ENCODE measurements at places on chromosomes 16 and 17.

DNA sequence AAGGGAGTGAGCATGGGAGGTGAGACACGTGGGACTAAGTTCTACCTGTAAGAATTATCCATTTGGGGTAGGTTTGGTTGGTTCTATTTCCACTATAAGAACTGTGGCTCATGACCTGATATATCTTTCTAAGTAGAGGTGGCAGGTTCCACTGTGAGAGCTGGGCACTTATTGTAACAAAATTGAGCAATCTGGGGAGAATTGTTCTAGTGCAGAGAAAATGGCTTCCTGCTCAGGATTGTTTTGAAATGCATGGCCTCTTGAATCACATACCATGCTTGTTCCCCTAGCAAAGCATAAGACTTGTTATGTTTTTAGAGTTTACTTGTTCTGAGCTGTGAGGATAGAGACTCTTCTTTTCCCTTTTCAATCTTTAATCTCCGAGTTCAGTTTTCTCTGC lies 125.9 kb downstream of the MAP2K6 start:
- H3K27me3 ChIP-seq, result no peaks in the 10 kb centered on the region
- DNase-seq, result no peak
- peaks cover 17% of the 10 kb centered on the region for H3K36me3 ChIP-seq
- H3K4me3 ChIP-seq, result no peak overlapping the region
- no peak overlapping the region for H3K27ac ChIP-seq

DNA sequence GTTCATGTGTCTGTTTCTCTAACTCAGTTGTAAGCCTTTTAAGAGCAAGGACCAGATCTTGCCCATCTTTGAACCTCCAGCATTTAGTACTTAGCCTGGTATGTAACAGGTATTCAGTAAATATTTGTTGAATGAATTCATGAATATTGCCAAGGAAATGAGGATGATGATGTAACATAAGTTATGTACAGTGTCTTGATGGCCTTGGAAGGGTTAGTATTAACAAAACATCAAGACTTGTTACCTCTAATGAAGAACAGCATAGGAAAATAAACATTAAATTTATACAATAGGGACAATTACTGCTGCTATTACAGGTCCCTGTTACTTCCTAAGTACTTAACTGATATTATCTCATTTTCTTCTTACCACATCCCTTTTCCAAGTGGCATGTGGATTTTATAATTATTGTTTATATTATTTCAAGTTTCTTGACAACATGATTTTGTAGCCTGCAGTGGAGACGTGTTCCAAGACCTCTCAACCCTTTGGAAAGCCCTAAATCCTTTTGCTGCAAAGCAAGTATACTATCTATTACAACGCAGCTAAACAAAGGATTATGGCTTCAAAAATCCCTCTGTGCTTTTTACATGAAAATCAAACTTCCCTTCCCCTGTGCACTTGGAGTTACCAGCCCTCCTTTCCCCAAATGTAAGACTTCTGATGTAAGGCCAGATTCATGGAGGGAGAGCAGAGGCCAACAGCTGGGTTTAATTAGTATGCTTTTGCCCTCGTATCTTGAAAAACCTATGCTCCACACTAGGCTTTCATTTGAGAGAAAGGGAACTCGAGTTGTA lies 77.4 kb upstream of the SMIM36 start:
- no peak overlapping the region for H3K4me3 ChIP-seq
- no peaks in the 10 kb centered on the region for H3K27me3 ChIP-seq
- DNase-seq, result no peak
- H3K4me1 ChIP-seq, result peaks cover 10% of the 10 kb centered on the region

GRCh38 chr16:67407176-67407787 lies 9.0 kb downstream of the ZDHHC1 start:
- H3K4me1 ChIP-seq, result no peaks in the 10 kb centered on the region
- no peak overlapping the region for H3K4me3 ChIP-seq
- peak overlapping the region; percentile 33 for H3K27ac ChIP-seq
- DNase-seq, result no peak
- no peaks in the 10 kb centered on the region for H3K36me3 ChIP-seq

DNA sequence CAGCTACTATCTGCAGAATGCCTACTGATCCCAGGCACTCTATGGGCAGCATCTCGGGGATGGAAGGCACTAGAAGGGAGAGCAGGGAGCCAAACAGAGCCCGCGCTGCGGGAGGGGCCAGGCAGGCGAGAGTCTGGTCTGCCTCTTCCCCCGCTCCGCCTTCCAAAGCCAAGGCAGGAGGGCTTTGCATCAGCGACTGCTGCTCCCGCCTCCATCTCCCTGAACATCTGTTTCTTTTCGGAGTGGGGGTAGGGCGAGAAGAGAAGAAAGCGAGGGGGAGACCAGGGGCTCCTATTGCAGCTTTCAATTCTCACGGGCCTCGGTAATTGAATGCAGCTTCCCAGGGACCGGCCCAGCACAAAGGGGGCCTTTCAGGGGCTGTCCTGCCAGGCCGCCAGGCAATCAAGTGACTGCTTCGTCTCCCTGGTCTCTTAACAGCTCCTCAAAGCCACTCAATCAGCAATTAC lies 31.4 kb upstream of the CDC42EP4 start:
- H3K36me3 ChIP-seq, result no peaks in the 10 kb centered on the region
- H3K4me3 ChIP-seq, result no peak overlapping the region
- no peaks in the 10 kb centered on the region for H3K27me3 ChIP-seq
- H3K27ac ChIP-seq, result peak overlapping the region; percentile 26

DNA sequence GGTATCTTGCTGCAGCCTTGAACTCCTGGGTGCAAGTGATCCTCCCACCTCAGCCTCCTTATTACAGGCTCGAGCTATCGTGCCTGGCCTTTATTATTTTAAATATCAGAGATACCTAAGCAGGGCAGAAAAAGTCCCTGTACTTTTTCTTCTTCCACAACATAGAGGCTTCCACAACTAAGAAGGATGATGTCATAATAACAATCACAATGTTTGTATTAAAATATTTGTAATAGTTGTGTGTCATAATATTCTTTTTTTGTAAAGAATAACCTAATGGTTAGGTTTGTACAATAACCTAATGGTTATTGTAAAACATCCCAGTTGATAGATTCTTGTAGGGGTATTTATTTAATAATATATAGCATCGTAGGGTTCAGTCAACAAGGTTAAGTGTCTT lies 26.7 kb upstream of the DUSP14 start:
- no peak overlapping the region for H3K27ac ChIP-seq
- no peaks in the 10 kb centered on the region for H3K36me3 ChIP-seq
- no peaks in the 10 kb centered on the region for H3K4me1 ChIP-seq
- H3K27me3 ChIP-seq, result no peaks in the 10 kb centered on the region
- no peak overlapping the region for H3K4me3 ChIP-seq
- no peak for DNase-seq

GRCh38 chr16:89210904-89211515 lies 6.5 kb upstream of the ZNF778 start:
- H3K4me3 ChIP-seq, result no peak overlapping the region
- no peaks in the 10 kb centered on the region for H3K36me3 ChIP-seq
- DNase-seq, result no peak

- no peak overlapping the region for H3K27ac ChIP-seq
- no peak for DNase-seq
- no peaks in the 10 kb centered on the region for H3K27me3 ChIP-seq
- H3K4me1 ChIP-seq, result no peaks in the 10 kb centered on the region
- no peak overlapping the region for H3K4me3 ChIP-seq
These were observed 1.5 kb downstream of the HEATR6 start for GRCh38 chr17:60077226-60077625.

DNA sequence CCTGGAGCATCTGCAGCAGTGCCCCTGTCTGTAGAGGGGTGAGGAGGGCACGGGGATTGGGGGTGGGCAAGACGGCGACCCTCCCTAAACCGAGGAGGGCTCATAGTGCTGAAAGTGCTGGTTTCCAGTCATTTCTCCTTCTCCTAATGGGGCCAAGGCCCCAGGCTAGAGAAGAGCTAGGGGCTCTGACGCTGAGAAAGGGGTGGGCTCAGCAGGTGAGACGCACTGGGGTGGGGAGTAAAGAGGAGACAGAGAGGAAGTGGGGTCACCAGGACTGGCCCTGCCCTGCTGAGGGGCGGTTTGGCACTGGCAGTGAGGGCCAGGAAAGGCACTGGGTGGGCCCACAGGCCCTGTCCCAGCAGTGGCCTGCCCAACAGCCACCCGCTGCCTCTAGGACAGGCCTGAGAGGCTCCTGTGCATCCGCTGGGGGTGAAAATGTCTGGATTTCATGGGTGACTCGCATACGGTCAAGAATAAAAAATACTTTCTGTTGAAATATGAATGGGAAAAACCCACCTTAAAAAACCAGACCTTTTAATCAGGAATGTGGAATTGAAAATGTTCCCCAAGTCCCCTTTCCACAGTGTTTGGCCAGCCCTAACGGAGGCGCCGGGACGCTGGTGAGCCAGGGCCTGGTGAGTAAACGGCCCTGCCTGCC lies 122.4 kb upstream of the SMURF2 start:
- no peak overlapping the region for H3K27ac ChIP-seq
- no peak overlapping the region for H3K4me3 ChIP-seq
- peaks cover 3% of the 10 kb centered on the region for H3K27me3 ChIP-seq
- peaks cover 39% of the 10 kb centered on the region for H3K4me1 ChIP-seq
- H3K36me3 ChIP-seq, result no peaks in the 10 kb centered on the region
- DNase-seq, result peak; percentile 42

GRCh38 chr17:42340691-42341127 lies 47.5 kb downstream of the STAT3 start:
- H3K27ac ChIP-seq, result peak overlapping the region; percentile 55
- no peaks in the 10 kb centered on the region for H3K27me3 ChIP-seq
- H3K4me3 ChIP-seq, result no peak overlapping the region
- DNase-seq, result no peak

DNA sequence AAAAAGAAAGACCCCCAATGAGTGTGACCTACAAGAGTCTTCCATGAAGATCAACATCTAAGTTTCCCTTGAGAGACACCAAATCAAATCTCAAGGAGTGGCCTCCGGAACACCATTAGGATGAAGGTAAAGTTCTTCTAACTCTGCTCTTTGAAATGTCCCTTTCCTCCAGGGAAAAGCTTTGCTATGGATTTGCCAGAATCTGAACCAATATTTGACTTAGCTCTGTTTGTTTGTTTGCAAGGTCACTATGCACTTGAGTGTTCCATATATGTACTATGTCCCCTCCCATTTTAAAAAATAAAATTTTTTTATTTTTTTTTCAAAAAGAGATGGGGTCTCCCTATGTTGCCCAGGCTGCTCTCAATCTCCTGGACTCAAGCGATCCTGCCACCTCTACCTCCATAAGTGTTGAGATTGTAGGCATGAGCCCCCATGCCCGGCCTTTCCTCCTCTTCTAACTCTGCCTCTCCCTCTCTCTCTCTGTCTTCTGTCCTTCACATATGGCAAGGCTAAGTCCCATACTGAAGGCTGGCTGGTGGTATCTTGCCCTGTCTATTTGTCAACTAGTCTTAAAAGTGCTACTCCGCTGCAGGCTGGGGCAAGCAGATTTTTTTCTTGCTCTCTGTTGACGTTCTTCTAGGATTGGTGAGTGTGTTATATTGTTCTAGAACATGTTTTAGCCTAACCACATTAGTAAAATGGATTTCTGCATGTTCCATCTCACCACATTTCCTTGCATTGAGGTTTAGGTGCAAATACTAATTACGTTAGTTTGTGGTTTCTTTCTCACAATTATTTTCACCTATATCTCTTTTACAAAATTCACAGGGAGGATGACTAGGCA lies 276.7 kb upstream of the DYNLRB2 start:
- H3K36me3 ChIP-seq, result no peaks in the 10 kb centered on the region
- no peak overlapping the region for H3K27ac ChIP-seq
- DNase-seq, result no peak
- peaks cover 4% of the 10 kb centered on the region for H3K4me1 ChIP-seq
- H3K4me3 ChIP-seq, result no peak overlapping the region
- no peaks in the 10 kb centered on the region for H3K27me3 ChIP-seq

DNA sequence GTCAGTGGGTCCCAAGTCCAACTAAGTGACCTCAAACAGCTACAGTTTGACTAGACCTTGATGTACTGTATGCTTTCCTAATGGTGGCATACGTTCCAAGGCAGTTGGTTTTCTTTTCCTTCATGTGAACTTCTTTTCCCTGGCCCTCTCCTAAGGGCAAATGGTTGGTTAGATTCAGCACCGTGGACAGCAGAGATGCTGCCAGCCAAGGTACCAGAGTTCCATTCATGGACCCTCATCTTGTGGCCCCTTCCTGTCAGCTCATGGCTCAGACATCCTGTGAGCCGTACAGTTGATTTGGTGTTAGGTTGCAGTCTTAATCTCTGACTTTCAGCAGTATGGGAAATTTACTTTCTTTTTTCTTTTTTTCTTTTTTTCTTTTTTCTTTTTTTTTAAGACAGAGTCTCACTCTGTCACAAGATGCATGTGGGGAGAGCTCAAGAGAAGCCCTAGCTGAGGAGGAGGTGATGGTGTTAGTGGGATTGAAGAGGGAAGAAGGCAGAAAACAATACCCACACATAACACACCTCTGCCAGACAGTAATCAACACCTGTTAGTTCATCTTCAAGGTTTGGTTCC lies 122.4 kb downstream of the USP31 start:
- H3K27ac ChIP-seq, result no peak overlapping the region
- DNase-seq, result no peak
- H3K36me3 ChIP-seq, result no peaks in the 10 kb centered on the region
- H3K27me3 ChIP-seq, result no peaks in the 10 kb centered on the region

- H3K4me3 ChIP-seq, result no peak overlapping the region
- H3K36me3 ChIP-seq, result no peaks in the 10 kb centered on the region
- H3K27me3 ChIP-seq, result no peaks in the 10 kb centered on the region
These were observed 14.2 kb upstream of the CCL1 start for GRCh38 chr17:34377078-34377823.

DNA sequence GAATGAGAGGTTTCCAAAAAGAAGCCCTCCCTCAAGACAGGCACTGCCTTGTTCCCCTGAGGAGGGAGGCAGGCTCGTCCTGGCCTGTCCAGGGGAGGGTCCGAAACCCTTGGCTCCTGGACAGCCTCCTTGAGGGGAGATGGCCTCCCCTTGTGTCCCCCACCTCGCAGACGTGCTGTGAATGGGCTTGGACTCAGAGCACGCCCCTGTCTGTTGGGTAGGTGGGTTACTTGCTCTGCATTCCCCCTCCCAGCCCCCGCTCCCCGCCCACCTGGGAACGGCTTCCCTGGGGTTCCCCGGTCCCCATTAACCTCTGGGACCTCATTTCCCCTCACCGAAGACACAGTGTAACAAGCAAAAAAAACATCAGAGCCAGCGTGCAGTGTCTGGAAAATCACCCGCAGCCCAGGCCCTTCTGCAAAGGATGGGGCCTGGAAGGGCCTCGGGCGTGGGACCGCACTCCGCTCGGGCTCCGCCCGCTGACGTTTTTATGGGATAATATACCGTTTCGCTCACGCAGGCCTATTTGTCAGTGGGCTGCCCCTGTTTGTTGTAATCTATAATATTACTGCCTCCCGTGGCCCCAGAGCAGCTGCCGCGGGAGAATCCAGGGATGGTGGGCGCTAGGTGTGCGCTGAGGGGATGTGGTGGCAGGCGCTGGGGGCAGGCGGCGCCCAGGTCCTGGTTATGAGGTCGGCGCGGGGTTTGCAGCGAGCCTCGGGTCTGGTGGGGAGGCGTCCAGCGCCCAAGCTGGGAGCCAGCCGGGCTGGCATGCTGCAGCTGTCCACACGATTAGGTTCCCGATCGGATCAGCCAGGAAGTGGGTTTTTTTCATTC lies 11.1 kb downstream of the BAHCC1 start:
- no peak for DNase-seq
- no peak overlapping the region for H3K27ac ChIP-seq
- H3K36me3 ChIP-seq, result no peaks in the 10 kb centered on the region
- H3K4me3 ChIP-seq, result no peak overlapping the region
- H3K4me1 ChIP-seq, result peaks cover 4% of the 10 kb centered on the region
- no peaks in the 10 kb centered on the region for H3K27me3 ChIP-seq

GRCh38 chr16:66905633-66906539 lies 12.8 kb downstream of the CDH16 start:
- H3K36me3 ChIP-seq, result no peaks in the 10 kb centered on the region
- H3K27me3 ChIP-seq, result no peaks in the 10 kb centered on the region
- H3K27ac ChIP-seq, result peak overlapping the region; percentile 7
- H3K4me3 ChIP-seq, result no peak overlapping the region
- no peaks in the 10 kb centered on the region for H3K4me1 ChIP-seq

Measured in Peyer's patch (tissue), 4 donors.